ENCODE measurements at places on chromosomes 11 and 22.
A peak's percentile ranks its signal among the peaks of the same experiment; 100 is the strongest.

GRCh38 chr11:35539256-35539655 lies 13.8 kb upstream of the PAMR1 start:
- DNase-seq: no peak

- DNase-seq: no peak
Observed at GRCh38 chr11:130315354-130315970, 745 bp upstream of the ZBTB44 start.

DNA sequence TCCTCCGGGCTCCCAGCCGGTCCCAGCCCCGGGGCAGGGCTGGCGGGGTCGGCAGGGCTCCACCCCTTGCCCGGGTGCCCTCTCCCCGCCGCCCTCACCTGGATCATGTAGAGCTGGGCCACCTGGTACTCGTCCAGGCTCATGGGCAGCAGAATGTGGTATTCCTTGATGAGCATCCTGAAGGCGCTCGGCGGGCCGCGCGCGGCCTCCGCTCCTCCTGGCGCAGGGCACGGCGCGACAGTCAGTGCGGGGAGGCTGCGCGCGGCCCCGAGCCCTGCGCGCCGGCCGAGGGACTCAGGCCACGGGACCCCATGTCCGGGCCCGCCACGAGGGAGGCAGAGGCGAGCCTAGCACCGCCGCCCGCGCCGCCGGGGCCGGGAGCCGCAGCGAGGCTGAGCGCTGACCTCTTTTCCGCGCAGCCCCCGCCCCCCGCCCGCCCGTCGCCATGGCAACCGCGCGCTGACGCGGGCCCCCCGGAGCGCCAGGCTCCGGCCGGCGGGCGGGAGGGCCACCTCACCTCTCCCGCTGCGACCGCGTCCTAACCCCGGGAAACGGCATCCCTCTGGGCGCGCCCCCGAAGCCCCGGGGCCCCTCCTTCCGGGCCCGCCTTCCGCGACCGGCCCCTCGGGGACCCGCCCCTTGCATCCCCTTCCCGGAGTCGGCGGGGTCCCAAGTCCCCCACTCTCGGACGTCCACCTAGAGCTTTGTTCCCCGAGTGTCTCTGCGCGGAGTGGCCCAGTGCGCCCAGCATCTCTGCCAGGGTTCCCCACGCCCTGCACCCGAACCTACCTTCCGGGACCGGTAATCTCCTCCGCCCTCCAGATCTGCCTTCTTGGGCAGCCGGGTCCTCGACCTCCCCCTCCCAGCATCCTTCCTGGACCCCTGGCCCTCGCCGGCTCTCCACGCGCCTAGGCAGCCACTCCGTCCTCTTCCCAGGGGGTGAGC lies 886 bp downstream of the PITPNM1 start:
- peak; percentile 76 for DNase-seq

GRCh38 chr11:115616971-115617370 lies 112.8 kb upstream of the CADM1 start:
- DNase-seq: peak; percentile 60

GRCh38 chr11:46134540-46134939 lies 13.3 kb upstream of the PHF21A start:
- DNase-seq: no peak

Data from AG20443 (cell line).